ENCODE measurements at places on chromosomes 1 and 21.

GRCh38 chr1:56803561-56804156 is 15.5 kb downstream of the FYB2 start:
- DNase-seq = peak; percentile 14

DNA sequence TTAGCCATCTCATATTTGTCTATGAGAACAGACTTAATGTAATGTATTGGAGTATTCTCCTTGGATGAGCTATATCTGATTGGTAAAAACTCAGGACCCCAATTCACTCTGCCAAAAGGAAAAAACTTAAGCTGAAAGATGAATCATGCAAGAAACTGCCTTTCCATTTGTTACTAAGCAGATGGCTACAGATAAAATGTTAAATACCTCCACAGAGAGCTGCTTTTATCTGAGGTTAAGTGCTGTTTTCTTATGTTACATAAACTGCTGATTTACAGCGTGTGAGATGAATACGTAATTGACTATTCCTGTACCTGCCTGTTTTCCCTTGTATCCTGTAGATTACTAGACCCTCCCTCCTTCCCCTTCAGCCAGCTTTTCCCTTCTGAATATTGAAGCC is 49.3 kb downstream of the CLCA4 start:
- no peak for DNase-seq

GRCh38 chr1:72060466-72061245 is 221.7 kb downstream of the NEGR1 start:
- no peak for DNase-seq

DNA sequence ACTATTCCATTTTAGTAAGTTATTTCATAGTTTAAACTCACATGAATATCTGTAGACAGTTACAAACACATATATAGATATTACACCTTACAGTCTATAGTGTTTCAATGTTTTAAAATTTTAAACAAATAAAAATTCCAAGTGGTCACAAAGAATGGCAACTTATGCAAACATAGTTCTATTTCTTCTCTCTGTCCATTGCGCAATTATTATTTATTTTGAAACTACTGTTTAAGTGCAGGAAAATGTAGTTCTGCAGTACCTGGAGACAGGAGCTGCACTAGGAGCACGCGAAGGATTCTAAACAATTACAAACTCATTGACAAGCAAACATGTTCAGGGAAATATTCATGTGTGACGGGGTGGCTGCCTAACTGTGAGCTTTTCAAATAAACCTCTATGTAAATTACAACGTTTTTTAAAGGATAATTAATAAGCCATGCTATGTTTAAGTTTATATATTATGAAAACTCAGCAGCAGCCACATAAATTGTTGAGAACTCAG is 312.0 kb upstream of the DUSP10 start:
- DNase-seq = no peak

GRCh38 chr21:27371975-27372331 is 405.1 kb upstream of the ADAMTS5 start:
- DNase-seq = peak; percentile 15

DNA sequence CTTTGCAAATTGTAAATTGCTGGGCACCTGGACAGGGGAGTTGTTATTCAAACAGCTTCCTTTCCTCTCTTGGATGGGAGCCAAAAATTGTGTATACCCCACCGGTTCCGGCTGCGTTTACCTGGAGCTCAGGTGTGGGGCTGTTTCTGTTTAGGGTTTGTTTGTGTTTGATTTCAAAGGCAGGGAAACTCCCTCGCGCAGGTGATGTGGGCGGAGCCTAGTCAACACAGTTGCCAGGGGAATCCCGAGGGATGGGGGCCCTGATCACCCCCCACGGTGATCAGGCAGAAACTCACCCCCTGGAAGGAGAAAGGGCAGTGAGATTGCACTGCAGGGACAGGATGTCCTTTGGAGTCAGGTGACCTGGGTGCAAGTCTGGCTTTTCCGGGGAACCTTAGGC is 28.3 kb downstream of the CDCP2 start:
- DNase-seq = no peak

DNA sequence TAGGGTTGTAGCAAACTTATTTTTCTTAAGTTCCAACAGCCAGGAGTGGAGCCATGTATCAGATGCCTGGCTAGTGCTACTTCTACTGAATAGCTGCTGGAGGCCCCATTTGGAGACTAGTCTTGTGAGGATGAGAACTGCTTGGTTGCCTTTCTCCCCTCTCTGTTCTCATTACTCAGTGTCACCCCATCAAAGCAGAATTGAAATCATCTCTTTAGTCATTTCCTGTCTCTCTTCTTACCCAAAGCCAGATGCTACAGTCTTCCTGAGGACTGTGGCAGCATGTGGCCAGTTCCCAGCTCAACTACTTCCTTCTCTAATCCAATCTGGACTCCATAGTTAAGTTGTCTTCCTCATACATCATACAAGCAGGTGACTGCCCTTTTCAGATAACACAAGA is 197.5 kb downstream of the BRINP2 start:
- DNase-seq = no peak

- DNase-seq = no peak
Observed at GRCh38 chr1:31800674-31800967, 15.2 kb downstream of the SPOCD1 start.

GRCh38 chr1:15089258-15089992 is 64.1 kb upstream of the TMEM51 start:
- DNase-seq = no peak

DNA sequence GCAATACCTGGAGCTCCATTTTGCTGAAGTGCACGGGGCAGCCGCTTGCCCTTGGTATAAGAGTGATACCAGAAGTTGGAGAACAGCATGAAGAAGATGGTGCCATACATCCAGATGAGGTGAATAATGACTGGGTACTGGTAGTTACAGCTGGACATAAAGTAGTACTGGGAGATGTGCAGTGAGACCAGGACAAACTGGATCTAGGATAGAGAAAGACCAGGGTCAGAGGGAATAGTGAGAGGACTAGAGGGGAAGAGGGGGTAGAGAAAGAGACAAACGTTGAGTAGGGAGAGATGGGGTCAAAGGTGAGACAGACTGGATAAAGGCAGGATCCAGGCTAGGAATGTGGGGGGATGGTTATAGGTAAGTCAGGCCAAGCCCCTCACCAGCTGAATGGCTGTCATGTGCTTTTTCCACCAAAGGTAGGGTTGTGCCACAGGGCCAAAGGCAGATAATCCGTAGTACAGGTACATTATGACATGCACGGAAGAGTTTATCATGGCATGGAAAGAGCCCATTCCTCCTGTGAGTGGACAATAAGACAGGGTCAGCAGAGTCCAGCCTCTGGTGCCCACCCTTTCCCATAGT is 3.8 kb downstream of the ELOVL1 start:
- DNase-seq = no peak

DNA sequence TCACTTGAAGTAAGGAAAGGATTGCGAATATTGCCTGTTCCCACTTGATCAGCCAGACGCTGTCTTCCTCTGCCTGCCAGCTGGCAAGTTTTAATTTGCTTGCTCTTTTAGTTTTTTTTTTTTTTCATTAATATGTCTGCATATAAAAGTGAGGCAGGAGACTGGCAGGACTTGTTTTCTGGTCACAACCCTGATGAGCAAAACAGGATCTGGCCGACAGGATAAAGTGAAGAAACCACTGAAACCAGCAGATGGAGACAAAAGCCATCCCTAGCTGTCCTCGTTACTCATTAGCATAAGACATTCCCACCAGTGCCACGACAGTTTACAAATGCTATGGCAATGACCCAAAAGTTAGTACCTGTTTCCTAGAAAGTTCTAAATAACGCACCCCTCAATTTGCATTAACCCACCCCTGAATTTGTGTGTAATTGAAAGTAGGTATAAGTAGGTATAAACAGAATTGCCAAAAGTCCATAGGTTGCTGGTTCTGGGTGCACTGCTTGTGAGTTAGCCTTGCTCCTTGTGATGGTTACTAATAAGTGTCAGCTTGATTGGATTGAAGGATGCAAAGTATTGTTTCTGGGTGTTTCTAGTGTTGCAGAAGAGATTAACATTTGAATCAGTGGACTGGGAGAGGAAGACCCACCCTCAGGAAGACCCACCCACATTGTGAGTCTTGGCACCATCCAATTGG is 60.8 kb downstream of the ZNF684 start:
- DNase-seq = peak; percentile 19

GRCh38 chr21:36479415-36480402 is at the start of gene CLDN14:
Gene CLDN14, minus strand, starts transcription at chr21:36480122. Its CDS starts 18,427 bp downstream, at chr21:36461695.
- no peak for DNase-seq

DNA sequence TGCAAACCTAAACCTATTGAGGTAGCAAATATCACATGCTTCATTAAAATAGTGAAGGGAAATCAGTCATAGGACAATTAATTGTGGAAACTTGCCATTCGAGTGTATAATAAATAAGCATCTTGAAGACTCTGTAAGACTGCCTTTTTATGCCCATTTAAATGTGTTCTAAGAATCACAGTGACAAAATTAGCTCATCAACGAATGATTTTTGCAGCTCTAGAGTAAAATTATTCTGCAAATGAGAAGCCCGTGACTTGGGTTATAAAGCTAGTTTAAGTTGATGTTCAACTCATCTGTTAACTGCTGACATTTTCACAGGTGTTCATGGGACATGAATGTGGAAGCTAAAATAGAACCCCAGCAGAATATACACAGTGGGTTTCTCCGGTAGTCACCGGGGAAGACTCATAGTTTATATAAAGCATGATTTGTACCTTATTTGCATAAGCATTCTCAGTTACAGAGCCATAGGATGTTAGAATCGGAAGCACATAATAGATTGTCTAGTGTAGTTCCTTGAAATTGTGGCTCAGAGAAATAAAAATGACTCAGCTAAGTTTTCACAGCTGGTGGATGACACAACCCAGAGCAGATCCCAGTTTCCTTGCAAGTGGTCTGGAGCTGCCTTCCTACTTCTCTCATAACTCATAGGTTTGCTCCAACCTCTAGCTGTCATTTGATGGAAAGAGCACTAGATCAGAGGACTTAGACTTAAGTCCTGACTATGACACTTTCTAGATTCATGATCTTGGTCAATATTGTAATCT is 107.3 kb downstream of the UCHL5 start:
- DNase-seq = peak; percentile 44

GRCh38 chr1:109622137-109622892 is 2.7 kb downstream of the AMPD2 start:
- DNase-seq = no peak

DNA sequence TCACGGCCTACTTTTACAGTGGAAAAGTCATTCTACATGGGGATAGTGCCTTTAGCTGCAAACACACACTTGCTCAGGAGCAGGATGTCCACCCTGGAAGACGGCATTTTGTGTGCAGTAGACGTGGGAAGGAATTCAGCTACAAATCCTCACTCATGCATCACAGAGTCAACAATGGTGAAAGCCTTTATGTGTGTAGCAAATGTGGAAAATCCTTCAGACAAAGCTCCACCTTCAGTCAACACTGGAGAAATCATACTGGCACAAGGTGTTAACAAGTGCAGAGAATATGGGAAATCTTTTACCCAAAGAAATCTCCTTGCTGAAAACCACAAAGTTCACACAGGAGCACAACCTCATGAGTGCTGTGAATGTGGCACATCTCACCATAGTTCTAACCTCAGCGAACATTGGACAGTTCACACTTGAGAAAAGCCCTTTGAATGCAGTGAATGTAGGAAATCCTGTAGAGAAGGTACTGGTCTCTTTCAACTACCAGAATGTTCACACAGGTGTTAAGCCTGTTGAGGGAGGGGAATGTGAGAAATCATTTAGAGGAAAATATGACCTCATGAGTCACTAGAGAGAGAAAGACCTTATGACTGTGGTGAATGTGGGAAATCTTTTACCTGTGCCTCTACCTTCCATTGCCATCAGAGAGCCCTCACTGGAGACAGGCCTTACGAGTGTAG is 101.8 kb downstream of the PTGS2 start:
- no peak for DNase-seq

DNA sequence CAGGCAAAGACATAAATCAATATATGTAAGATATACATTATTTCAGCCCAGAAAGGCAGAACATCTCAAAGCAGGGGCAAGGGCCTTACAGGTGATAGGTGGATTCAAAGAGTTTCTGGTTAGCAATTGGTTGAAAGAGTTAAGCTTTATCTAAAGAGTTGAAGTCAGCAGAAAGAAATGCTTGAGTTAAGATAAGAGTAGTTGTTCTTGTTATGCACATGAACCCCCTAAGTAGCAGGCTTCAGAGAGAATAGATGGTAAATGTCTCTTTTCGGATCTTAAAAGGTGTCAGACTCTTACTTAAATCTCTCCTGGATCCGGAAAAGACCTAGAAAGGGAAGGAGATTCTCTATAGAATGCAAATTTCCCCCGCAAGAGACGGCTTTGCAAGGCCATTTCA is 8.3 kb upstream of the ZBTB40 start:
- no peak for DNase-seq

GRCh38 chr1:242554577-242554976 is 30.1 kb upstream of the PLD5 start:
- DNase-seq = no peak

GRCh38 chr21:36430841-36431240 is 45.6 kb downstream of the CHAF1B start:
- DNase-seq = no peak

DNA sequence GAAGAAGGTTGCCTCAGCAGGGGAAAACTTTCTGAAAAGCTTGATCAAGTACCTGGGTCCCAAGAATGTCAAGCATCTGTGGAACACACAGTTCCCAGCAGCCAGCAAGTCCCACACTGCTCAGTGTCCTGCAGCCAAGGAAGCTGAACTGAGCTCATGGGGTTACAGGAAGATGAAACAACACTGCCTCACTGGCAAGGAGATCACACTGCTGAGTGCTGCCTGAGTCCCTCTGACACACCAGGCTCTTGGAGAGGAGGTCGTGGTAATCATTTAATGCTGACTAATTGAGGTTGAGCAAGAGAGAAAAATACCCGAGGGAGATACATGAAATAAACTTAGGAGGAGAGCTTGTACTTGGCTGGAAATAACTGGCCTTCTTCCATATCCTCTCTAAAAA is 75.2 kb downstream of the MPZL1 start:
- DNase-seq = peak; percentile 70

DNA sequence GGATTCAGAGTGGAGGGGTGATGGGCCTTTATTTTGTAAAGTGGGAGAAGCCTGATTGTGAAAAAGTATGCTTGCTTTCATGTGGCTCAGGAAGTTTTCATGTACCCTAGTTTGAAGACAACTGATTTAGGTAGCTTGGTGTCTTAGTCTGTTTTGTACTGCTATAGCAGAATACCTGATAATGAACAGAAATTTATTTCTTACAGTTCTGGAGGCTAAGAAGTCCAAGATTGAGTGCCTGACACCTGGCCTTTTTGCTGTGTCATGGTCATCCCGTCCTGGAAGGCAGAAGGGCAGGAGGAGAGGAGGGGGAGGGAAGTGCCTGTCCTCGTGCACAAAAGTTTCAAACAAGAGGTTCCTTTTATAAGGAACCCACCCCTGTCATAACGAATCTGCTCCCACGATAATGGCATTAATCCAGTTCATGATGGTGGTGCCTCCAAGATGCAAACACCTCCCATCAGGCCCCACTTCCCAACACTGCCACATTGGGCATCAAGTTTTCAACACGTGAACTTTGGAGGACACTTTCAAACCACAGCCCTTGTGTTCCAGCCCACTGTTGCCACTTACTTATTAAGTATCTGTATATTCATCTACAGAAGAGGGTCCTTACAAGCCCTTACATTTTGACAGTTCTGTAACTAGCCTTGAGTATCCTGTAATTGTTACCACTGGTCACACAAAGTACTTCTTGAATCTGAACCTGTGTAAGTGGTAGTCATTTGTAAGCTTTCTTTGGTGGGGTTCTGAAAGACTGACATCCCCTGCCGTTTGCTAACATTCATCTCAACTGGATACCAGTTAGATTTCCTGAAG is 9.5 kb downstream of the UCK2 start:
- DNase-seq = no peak
